ENCODE measurements at places on chromosomes 3 and 15.

- no peak for DNase-seq
Observed at GRCh38 chr3:149327156-149327555, 6.3 kb downstream of the TM4SF18 start.

- DNase-seq = no peak
Observed at GRCh38 chr15:33215941-33216872, 21.7 kb upstream of the FMN1 start.

DNA sequence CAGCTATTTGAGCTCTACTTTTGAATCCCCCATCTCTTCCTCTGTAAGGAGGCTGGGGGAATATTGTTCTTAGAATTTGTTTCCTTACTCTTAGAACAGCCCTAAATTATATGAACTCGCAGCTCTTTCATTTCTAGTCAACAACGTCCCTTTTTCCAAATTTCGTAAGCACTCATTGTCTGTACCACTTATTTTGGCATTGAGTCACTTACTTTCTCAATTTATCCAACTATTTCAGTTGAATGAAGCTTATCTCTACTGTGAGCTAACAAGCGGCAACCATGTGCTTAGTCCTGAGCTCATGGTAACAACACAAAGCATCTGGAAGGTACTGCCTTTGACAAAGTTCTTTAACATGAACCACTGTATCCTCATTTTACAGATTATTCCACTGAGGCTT lies 191.1 kb downstream of the GREM1 start:
- no peak for DNase-seq

DNA sequence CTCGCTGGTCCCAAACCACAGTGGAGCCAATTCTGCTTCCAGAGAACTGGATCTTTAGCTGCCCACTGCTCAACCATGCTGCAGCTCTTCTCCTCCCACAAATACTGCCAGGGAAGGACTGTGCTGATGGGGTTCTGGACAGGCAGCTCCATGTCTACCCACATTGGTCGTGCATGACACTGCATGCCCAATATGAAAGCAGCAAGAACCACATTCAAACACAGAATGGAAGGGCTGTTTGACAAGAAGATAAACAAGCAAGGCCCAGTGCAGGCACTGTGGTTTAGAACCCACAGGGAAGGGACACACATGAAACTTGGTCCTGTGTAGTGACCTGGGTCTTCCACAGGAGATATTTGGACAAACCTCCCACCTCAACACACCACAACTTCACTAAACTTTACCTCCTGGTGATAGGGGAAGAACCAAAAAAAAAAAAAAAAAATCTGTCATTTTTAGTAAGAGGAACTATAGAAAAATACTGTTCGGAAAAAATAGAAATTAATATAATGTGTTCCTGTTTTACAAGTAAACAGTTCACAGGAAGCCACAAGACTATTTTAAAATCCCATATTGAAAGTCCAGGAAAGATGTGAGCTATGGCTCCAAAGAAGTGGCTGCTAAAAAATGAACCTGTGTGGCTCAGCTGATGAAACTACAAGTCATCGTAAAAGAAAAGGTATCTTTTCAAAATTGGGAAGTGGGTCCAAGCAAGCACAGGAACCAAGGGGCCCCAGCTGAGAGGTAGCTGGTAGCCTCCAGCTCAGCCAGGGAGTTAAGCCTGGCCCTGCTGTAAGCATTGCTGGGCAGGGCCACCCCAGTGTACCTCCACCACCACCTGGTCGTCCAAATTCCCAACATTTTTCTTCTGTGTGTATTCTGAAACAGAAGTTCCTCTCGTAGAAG lies 77.7 kb upstream of the ACAN start:
- no peak for DNase-seq
